MM.1S (cell line): ENCODE measurements at places on chromosomes 13 and 19.

DNA sequence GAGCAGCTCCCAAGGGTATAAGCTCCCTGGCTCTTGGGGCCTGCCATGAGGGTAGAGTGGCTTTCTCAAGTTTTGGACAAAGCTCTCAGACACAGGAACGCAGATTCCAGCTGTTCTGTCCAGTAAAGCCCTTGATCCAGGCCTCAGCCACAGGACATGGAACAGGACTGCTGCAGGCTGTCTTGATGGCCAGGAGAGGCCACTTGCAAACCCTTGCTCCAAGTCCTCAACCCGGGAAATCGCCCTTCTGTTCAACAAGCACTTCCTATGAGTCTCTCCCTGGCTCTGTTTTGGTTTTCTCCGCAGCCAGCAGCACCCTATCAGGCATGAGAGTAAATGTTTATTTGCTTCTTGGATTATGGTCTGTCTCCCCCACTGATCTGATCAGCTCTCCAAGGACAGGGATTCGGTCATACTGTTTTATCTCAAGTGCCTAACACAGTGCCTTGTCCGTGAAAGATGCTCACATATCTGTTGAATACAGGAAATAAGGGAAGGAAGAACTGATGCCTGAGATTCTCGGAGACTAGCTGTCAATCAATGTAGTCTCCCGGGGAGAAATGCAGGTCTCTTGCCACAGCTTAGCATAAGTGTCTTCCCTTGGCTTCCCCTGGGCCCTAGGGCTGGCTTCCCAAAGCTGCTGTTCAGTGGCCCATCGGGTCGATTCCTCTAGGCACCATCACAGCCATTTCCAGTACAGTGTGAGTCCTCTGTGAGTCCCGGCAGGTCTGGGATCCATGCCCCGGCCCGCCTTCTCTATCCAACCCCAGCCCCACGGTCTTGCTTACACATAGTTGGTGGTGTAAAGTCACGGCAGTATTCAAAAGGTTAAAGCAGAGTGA, 90.8 kb downstream of the TSHZ3 start:
- no peak for DNase-seq

- no peak for DNase-seq
Measured at GRCh38 chr13:113596321-113597200, 12.0 kb downstream of the TFDP1 start.

DNA sequence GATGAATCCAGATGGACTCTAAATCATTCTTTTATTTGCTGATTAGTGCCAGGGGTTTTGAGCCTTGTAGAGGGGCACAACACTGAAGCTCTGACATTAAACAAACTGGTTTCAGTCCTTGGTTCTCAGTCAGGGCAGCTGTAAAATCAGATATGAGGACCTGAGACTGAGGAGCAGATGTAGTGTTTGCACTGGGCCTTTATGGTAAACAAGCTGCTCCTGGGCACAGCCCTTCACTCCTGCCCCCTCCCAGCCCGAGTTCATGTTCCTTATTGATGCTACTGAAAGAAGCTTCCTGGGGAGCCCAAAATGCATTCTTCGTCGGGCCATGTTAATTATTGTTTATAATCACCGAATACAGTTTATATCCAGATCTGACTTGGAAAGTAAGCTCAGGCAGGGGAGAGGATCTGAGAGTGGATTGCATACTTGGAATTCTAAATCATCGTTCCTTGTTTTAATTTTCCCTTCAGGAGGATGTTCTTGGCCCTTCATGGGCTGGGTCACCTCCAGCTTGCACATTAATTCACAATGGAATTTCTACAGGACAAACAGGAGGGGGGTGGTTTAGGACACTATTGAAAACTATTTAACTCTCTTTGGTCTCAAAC, 213.5 kb downstream of the FGF9 start:
- no peak for DNase-seq

DNA sequence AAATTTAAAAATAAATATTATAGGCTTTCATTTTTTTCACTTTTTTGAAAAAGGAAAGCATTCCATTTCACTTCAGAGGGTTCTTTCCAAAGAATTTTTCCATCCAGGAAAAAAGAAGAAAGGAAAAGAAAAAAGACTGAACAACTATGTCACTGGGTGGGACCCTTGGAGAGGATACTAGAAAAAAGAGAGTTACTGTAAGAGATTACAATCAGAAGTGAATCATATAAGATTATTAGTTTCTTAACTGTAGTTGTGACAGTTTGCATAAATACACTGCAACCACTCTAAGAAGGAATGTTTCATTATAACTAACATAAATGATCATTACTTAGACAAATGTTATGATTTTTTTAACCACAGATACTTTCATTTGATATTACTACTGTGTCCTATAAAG, 87.8 kb downstream of the KLF12 start:
- no peak for DNase-seq

GRCh38 chr19:21693399-21693798, 74.0 kb downstream of the ZNF100 start:
- no peak for DNase-seq

GRCh38 chr13:111494641-111495040, 174.2 kb downstream of the TEX29 start:
- no peak for DNase-seq

DNA sequence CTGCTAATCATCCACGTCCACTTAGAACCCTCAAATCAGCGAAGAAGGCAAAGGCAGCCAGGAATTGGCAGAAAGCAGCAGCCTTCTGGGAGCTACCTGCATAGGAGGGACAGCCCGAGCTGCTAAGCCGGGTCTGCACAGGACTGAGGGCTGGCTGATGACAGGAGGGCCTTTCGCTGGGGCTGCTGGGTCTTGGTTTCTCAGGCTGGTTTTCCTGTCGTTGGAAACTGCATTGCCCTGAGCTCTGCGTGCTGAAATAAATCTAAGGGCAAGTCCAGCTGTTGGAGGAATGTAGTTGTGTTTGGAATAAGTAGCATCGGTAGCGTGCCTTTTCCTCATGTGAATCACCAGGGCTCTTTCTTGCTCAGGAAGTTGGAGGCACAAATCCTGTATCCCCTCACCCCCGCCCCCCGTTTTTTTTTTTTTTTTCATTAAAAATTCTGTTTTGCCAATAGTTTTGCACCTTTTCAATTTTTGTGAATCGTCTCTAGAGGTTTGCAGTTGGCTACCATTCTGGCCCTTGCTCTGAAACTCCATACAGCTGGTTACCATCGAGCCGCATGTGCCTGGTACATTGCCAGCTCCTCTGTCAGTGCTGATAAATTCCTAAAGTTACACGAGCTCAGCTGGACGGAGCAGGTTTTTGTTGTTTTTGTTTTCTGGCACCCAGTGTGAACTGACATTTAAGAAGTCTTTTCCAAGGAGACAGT, 193.9 kb upstream of the RNF113B start:
- no peak for DNase-seq

DNA sequence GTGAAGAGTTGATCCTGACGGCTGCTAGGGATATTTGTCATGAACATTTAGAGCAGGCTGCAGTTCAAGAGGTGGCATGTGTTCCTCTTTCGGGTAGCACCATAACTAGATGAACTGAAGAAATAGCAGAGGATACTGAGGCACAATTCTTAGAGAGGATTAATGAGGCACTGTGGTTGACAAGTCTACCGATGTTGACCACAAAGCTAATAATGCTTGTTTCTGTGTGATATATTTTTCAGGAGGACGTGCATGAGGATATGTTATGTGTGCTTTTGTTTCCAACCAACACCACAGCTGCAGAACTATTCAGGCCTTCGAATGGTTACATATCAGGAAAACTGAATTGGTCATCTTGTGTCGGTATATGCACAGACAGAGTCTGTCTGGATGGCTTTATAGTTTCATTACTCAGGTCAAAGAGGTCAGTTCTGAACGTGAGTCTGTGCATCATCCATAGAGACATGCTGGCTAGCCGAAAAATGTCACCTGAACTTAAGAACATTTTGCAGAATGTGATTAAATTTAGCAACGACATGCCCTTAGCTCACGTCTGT, 210.1 kb upstream of the IRS2 start:
- no peak for DNase-seq

DNA sequence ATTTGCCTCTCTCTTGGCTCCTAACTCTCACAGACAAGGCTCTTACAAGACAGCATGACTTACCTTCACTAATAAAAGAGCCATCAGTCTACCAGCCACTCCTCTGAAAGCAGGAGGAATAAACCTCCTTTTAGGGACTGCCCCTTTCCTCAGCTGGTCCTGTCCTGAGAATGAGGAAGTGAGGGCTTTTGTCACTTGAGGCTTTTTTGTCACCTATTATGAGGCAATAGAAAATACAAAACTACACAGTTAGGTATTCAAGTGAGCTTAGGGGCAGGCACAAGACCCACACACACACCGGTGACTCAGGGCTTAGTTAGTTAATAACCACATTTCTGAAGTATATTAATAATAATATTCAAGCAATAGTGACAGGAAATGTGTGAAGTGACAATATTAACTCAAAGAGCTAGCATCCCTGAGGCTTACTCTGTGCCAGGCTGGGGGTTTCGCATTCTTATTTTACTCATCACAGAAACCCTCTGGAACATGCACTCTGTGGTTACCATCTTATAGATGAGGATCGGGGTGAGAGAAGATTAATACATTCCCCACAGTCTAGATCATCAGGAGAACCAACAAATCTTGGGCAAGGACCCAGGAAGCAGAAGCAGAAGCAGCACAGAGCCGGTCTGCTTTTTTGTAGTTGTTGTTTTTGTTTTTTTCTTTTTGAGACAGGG, 379.9 kb downstream of the LIG4 start:
- DNase-seq, result no peak

- DNase-seq, result no peak
Measured at GRCh38 chr13:34657716-34658115, 284.4 kb upstream of the NBEA start.

GRCh38 chr13:102091231-102091630, 310.6 kb downstream of the FGF14 start:
- DNase-seq, result no peak

DNA sequence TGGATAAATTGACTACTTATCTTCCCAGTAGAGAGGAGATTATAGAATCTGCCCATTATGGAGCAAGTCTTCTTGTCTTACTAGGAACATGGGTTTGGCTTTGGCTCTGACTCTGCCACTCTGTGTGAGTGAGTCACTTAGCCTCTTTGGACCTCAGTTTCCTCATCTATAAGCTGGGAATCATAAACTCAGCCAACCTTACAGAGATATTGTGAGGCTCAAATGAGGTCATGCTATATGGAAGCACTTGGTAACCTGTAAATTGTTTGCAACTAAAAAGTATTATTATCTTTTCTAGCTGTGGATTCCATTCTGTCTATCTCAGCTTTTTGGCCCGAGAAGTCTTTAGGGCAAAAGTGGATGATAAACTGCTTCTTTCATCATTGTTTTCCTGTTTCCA, 186.8 kb upstream of the TSC22D1 start:
- DNase-seq, result no peak

- no peak for DNase-seq
Measured at GRCh38 chr19:23917856-23918255, 3.2 kb downstream of the ZNF726 start.

GRCh38 chr13:50200988-50201387, 185.7 kb downstream of the KCNRG start:
- no peak for DNase-seq

DNA sequence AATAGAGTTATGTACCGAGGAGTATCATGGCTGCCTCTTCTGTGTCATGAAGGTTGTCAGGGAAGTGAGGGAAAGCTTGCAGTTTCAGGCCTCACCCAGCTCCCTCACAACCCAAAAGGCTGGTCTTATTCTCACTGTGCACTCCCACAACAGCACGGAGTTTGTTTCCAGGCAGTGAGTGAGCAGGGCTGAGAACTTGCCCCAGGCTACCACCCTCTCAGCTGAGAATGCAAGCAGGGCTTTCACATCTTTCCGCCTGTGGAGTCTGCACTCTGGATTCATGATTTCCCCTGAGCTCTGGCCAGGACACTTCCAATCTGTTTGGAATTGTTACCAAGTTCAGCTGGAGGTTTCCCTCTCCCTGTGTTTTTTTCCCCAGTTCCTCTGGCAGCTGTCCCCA, 2284.7 kb upstream of the PCDH20 start:
- no peak for DNase-seq

- DNase-seq, result no peak
Measured at GRCh38 chr19:30634996-30635975, 263.1 kb downstream of the ZNF536 start.

- no peak for DNase-seq
Measured at GRCh38 chr19:35346193-35347052, 1.3 kb upstream of the FFAR1 start.

DNA sequence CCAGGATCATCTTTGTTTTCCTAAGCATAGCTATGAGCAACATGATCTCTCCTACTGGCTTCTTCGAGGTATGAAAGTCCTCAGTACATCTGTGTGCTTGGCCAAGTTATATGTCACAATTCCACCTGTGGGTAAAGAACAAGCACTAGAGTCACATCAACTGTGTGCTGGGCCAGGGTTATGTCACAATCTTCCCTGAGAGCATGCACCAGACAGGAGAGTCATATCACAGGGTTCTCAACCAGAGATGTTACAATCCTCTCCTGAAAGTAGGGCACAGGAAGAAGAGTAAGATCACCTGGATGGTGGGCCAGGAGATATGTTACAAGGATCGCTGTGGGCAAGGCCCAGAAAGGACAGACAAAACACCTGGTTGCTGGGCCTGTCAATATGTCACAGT, 143.7 kb downstream of the ZNF675 start:
- DNase-seq, result no peak

- no peak for DNase-seq
Measured at GRCh38 chr13:112248862-112249592, 127.1 kb upstream of the SPACA7 start.

GRCh38 chr13:87302931-87303330, 368.2 kb upstream of the SLITRK5 start:
- no peak for DNase-seq

DNA sequence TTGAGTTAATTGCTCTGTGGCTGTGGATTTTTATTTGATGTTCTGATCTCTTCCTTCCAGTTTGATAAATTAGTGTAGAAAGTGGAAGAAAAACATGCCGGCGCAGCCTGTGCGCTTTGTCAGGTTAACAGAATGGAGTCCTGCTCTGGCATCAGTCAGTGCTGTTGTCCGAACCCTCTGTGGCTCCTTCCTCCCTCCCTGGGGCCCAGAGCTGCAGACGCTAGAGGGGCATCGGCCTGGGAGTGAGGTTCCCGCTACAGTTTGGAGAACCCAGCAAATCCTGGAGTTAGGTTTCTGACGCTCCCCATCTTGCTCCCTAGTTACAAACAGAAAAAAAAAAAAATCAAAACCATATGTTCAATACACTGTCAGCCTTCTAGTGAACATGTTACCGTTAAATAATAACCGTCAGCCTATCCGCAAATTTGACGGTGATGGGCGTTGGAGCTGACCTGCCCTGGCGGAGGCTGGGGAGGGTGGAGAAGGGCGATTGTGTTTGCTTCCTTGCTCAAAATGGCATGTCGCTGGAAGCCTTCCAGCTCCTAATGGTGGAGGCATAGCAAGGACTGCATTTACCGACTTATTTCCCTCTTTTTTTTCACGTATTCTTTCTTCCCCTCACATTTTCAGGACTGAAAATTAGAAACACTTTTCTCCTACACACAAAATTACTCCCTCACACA, 13.6 kb downstream of the MBNL2 start:
- no peak for DNase-seq

DNA sequence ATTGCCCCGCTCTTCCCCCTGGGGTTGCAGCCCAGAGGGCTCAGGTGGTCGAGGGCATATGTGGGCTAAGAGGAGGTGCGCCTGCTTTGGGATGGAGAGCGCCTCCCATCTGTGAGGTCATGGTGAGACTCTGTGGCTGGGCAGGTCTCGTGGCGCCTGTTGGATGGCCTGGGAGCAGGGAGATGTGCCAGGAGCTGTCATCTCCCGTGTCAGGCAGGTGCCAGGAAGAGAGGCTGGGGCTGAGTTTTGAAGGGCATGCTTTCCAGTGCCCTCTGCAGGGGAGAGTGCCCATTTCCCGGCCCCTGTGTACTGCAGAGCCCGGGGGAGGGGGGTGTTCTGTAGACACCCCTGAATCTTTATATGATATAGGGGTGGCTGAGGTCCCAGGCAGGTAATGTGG, 2.8 kb downstream of the WTIP start:
- DNase-seq, result no peak

- DNase-seq, result no peak
Measured at GRCh38 chr13:98411617-98412265, 165.2 kb downstream of the STK24 start.
